ENCODE measurements at places on chromosomes 6 and 20.

DNA sequence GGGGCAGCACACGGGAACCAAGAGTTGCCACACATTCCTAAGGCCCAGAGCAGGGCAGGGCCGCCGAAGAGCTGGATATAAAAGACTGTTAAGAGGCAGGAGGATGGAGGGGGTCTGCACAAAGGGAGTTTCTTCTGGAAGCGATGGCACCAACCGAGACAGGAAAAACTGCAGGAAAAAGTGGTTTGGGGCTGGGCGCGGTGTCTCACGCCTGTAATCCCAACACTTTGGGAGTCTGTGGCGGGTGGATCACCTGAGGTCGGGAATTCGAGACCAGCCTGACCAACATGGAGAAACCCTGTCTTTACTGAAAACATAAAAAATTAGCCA is 41.8 kb downstream of the SSR1 start:
- DNase-seq, result no peak

GRCh38 chr6:168244961-168245551 is 74.5 kb downstream of the DACT2 start:
- no peak for DNase-seq

DNA sequence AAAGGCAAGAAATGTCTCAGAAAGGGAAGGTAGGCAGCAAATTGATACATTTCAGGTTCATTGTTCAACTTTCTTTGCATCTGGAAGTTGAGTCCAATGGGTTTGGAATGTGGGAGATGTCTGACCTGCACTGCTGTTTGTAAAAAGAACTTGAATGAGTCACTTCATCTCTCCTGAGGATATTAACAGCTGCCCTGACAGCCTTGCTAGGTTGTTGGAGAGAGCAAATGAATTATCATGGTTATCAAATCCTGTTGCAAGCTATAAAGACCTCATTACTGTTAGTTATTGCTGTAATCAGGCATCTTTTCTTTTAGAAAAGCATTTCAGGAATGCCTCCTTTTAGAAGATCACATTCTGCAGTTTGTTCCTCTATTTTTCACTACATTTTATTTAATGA is 23.0 kb upstream of the FLRT3 start:
- no peak for DNase-seq

GRCh38 chr6:21335591-21335990 is 258.0 kb upstream of the SOX4 start:
- no peak for DNase-seq

DNA sequence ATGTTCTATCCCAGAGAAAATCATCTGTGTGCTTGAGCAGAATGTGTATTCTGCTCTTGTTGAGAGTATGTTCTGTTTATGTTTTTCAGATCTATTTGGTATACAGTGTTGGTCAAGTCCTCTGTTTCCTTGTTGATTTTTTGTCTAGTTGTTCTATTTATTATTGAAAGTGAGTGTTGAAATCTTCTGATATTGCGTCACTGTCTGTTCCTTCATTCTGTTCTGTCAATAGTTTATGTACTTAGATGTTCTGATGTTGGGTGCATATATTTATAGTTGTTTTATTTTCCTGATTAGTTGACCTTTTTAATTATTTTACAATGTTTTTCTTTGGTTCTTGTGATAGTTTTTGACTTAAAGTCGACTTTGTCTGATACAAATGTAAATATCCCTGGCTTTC is 458.7 kb upstream of the HSF2 start:
- DNase-seq, result no peak

DNA sequence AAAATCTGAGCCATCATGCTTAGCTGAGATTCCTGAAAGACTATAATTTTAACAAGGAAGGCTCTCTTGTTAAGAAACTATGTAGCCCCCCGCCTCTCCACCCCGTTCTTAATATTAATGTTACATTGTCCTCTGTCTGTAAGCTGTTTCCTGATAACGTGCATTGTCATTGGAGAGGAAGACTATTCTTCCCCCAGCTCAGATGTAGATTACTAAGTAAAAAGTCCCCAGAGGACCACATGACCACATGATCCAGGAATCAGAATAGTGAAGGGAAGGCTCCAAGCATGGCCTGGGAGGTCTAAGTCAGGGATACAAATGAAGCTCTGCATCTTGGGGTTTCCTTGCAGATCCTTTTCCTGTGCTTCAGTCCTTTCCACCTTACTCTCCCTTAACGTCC is 106.4 kb downstream of the JARID2 start:
- no peak for DNase-seq

DNA sequence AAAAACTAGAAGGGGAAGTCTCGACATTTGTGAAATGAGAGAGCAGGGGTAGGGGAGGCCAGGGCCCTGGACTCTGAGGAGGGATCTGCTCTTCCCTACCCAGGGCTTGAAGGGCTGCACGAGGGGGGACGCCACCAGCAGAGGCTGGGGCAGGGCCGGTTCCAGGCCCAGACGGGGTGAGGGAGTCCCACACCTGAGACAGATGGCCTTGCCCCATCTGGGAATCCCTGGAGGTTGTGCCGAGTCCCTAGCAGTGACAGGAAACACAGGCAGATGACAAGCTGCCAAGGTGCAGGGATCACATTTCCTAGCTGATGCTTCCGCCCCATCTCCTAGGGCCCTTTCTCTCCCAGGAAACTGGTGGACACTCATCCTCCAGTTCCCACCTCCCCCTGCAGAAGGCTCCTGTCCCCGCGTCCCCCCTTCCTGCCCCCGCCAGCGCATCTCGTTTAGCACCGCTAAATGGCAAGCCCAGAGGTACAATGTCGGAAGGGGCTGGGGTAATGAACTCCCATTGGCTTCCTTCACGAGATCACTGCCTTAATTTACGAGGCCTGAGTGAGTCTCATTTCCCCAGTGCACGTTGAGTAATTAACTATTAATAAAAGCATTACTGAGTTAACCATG is 35.2 kb upstream of the CDH22 start:
- DNase-seq, result no peak

GRCh38 chr20:4867051-4867450 is 134.3 kb downstream of the SLC23A2 start:
- DNase-seq, result no peak

GRCh38 chr6:75743971-75744370 is 5.1 kb upstream of the MYO6 start:
- DNase-seq, result no peak

GRCh38 chr6:104604685-104605084 is 255.0 kb downstream of the HACE1 start:
- no peak for DNase-seq

- no peak for DNase-seq
These were observed 59.5 kb upstream of the ADGRG6 start for GRCh38 chr6:142242269-142242668.

DNA sequence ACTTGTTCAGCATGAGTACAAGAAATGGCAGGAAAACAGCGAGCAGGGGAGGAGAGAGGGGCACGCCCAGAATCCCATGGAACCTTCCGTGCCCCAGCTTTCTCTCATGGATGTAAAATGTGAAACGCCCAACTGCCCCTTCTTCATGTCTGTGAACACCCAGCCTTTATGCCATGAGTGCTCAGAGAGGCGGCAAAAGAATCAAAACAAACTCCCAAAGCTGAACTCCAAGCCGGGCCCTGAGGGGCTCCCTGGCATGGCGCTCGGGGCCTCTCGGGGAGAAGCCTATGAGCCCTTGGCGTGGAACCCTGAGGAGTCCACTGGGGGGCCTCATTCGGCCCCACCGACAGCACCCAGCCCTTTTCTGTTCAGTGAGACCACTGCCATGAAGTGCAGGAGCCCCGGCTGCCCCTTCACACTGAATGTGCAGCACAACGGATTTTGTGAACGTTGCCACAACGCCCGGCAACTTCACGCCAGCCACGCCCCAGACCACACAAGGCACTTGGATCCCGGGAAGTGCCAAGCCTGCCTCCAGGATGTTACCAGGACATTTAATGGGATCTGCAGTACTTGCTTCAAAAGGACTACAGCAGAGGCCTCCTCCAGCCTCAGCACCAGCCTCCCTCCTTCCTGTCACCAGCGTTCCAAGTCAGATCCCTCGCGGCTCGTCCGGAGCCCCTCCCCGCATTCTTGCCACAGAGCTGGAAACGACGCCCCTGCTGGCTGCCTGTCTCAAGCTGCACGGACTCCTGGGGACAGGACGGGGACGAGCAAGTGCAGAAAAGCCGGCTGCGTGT is 11.6 kb downstream of the TNFAIP3 start:
- DNase-seq, result no peak

DNA sequence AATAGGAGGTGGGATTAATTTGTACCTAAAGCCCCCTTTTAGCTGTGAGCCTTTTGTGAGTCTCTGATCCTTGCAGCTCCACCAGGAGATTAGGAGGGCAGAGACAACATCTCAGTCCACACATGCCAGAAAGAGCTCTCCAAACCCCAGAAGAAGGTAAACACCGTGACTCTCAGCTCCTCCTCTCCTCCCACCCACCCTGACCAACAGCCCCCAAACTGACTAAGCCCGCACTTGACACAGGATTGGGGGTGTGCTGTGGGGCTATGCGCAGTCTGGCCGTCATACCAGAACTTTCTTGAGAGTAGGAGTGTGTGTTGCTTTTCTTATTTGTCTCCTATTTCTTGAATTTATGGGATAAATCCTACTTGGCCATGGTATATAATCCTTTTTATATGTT is 164.7 kb upstream of the SNX9 start:
- DNase-seq, result no peak

DNA sequence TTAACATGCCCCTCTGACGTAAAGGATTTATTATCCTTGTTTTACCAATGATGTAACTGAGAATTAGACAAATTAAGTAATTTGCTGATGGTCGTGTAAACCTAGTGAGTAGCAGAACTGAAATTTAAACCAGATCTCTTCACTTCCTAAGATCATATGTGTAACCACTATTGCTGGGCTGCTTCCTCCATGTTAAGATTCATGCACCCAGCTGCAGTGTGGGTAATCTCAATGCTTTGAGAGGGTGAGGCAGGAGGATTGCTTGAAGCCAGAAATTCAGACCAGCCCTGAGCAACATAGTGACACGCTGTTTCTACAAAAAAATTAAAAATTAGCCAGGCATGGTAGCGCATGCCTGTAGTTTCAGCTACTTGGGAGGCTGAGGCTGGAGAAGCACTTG is 97.9 kb downstream of the L3MBTL3 start:
- DNase-seq, result no peak

GRCh38 chr6:39882531-39882899 is 51.7 kb downstream of the MOCS1 start:
- no peak for DNase-seq

- no peak for DNase-seq
These were observed 466 bp upstream of the PSMB1 start for GRCh38 chr6:170553534-170554012.

GRCh38 chr20:52160621-52161204 is 30.9 kb downstream of the ZFP64 start:
- no peak for DNase-seq

DNA sequence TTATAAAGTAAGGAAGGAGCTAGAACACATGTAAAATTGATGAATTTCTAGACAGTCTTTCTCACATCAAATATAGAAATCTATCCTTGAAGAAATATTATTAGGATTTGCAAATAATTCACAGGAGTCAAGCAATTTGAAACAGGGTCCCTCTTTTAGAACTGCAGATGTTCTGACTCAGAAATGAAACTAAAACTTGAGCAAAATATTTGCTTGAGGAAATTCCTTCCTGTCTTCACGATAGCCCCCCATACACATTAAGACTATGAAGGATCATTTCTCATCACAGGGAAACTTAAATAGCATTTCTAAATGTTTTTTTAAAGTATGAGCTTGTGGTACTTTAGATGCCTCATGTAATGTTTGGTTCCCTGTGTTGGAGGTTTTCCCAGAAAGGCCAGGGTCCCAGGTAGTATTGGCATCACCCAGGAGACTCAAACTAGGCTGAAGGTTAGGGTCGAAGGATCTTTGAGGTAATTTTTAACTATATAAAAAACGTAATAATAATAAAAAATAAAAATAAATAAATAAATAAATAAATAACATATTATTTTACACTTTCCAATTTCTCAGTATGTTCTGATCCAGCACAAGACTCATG is 144.0 kb upstream of the TBX18 start:
- DNase-seq, result no peak

DNA sequence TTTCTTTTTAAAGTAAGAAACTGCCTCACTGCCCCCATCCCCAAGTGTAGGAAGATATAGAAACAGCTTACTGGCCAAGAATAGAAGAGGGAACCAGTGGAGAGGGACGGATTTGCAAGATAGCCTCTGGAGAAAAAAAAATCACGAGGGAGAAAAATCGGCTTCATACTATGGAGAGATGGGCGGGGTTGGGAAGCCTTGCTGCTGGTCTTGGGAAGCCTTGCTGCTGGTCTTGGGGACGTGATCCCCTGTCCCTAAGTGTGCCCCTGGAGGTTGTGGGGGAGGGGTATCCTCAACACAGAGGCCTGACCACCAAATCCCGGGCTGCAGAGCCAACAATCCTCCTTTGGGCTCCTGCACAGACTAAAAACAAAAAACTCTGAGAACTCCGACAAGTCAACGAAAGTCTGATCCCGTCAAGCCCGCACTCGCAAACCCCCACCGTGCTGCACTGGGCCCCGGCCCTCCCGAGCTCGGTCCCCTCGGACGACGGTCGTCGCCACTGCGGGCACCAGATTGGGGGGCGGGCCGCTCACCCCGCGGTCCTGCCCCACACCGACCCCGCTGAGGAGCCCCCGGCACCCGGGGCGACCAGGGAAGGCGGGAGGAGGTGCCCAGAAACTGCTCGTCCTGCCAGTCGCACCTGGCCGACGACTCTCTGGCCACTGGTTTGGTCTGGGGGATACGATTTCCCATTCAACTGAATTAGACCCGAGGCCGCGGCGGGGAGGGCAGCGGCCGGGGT is 750 bp downstream of the MAP7 start:
- no peak for DNase-seq

DNA sequence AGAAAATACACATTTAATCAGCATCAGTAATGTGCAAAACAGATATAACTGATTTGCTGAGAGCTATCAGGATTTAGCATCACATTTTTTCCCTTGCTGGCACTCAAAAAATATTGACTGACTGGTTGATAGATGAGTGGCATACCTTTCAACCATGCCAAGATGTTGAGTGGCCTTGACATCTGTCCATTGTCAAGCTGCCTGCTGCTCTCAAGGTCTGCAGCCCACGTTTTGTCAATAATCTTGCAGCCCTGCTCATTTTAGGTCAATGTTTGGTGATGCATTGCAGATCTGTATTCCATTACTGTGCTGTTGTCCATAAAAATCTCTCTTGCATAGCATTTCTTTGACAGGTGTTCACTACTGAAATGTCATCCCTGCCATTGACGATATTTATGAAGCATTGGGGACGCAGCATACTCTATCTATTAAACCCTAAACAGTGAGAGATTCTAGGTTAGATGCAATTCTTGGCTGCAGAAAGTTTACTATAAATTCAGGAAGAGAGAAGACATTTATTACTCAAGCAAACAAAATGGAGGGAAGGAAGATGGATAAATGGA is 111.6 kb downstream of the BFSP1 start:
- DNase-seq, result no peak

Data from activated CD8-positive, alpha-beta memory T cell treated with anti-CD3 and anti-CD28 coated beads for 1 hour (primary cell).